NCI-H2171 treated with DMSO at 0.1 percent for 48 hours (cell line): ENCODE measurements at places on chromosomes 6 and 20.

- peak; percentile 97 for DNase-seq
These were observed 391.8 kb upstream of the SOX4 start for GRCh38 chr6:21201637-21202350.

- peak; percentile 87 for DNase-seq
These were observed 251.9 kb downstream of the UST start for GRCh38 chr6:148998704-148999103.

- peak; percentile 55 for DNase-seq
These were observed 336.9 kb downstream of the CD83 start for GRCh38 chr6:14454473-14454775.

- DNase-seq: peak; percentile 27
These were observed 13.9 kb upstream of the NAA20 start for GRCh38 chr20:20003031-20003954.

- DNase-seq: no peak
These were observed 198.7 kb upstream of the STXBP5 start for GRCh38 chr6:147005499-147005898.

- DNase-seq: peak; percentile 70
These were observed 71.4 kb upstream of the TULP1 start for GRCh38 chr6:35583893-35584688.

GRCh38 chr6:47023573-47023972, 18.6 kb downstream of the ADGRF1 start:
- DNase-seq: no peak

- no peak for DNase-seq
These were observed 42.0 kb downstream of the RNF217 start for GRCh38 chr6:125004198-125004597.

GRCh38 chr6:29992807-29993206, 50.5 kb downstream of the HLA-A start:
- DNase-seq: no peak
